ENCODE measurements at places on chromosomes 11 and 22.

DNA sequence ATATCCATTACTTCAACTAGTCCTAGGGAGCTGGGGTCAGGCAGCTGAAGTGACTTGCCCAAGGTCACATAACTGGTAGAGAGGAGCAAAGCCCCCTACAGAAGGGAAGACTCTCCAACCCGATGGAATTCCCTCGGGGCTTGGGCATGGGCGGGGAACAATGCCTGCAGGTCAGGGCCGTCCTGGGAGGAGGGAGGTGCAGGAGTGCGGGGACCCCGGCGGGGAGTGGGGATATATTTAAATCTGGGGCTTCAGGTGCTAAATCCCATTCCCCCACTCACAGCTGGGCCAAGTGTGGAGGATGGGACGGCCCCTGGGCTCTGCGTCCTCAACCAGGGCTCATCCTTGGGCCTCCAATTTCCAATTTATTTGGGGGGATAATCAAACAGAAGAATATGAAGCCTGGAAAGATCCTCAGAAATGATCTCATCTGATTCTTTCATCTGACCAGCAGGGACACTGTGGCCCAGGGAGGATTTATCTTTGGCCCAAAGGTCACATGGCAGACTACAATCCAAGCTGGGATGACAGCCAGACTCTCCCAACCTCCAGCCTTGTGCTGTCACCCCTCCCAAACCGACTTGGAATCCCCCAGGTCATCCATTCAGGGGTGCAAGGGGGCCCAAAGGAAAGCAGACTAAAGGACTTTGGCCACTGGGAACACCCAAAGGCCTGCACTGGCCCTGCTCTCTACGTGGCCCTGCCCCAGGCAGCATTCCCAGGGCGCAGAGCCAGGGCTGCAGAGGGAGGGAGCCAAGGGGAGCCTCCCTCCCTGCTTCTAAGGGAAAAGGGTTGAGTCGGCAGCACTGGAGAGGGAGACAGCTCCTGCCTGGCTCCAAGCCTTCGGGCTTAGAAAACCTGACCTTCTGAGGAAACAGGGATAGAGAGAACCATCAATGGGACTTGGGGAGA, 8.7 kb upstream of the C1QTNF6 start:
- no peak for DNase-seq

DNA sequence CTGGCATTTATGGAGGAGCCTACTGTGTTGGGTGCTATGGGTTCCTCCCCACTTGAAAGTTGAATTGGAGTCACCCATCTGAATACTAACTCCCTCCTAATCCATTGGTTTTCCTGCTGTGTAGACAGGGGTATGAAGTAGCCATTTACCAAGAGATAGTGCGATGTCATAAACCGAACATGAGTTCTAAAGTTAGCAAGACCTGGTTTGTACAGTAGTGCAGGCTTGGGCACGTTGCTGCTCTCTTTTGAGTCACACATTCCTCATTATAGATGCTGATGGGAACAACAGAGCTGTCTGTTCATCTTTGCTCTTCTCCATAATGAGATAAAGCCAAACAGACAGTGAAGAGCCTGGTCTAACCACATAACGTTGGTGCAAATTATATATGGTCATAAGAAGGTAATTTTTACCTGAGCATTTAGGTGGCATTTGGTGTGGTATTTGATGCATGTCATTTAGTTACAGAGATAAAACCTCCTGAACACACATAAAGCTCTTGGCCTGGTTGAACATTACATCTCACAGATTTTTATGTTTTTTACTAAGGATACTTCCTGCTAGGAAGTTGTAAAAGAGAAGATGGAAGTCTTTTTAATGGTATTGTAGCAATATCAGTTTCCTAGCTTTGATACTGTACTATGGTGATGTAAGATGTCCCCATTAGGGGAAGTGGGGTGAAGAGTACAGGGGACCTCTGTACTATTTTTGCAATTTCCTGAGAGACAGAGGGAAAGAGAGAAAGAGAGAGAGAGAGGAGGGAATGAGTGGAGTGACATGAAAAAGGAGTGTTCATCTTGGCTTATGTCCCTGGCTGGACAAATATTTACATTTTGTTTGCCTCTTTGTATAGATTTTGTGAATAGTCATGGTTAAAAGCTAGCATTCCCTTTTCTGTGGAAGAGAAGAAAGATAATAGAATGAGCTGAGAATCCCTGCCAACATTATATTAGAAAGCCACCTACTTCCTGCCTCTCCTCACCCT, 27.9 kb downstream of the GRAP2 start:
- DNase-seq, result no peak

- no peak for DNase-seq
Measured at GRCh38 chr11:130318031-130318673, 3.4 kb upstream of the ZBTB44 start.

GRCh38 chr11:62461740-62462507, 43.1 kb downstream of the SCGB1A1 start:
- no peak for DNase-seq

GRCh38 chr11:19436932-19437331, 196.2 kb upstream of the E2F8 start:
- DNase-seq, result no peak
